ENCODE measurements at places on chromosomes 12 and 14.
A peak's percentile ranks its signal among the peaks of the same experiment; 100 is the strongest.

- DNase-seq: no peak
These were observed 197.3 kb upstream of the CPNE8 start for GRCh38 chr12:39102474-39103209.

- no peak for DNase-seq
These were observed 20.6 kb upstream of the EML1 start for GRCh38 chr14:99772371-99773283.

GRCh38 chr12:75481013-75481705 lies 604 bp downstream of the GLIPR1 start:
- no peak for DNase-seq

- DNase-seq: no peak
These were observed 69.1 kb downstream of the TNFAIP2 start for GRCh38 chr14:103192246-103192840.

DNA sequence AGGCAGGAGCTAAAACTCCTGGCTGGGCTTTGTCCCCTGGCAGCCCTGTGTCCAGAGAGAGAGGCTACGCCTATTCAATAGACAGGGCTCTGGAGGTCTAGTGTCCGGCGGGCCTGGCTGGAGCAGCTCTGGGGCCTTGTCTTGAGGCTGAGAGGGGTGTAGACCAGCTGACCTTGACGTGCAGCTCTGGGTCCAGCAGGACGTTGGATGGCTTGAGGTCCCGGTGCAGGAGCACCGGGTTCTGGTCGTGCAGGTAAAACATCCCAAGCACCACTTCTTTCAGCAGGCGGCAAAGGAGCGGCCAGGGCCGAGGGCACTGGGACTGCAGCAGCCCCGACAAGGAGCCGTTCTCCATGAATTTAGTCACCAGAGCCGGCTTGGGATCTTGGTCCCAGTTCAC lies 948 bp downstream of the RIPK3 start:
- DNase-seq: no peak

DNA sequence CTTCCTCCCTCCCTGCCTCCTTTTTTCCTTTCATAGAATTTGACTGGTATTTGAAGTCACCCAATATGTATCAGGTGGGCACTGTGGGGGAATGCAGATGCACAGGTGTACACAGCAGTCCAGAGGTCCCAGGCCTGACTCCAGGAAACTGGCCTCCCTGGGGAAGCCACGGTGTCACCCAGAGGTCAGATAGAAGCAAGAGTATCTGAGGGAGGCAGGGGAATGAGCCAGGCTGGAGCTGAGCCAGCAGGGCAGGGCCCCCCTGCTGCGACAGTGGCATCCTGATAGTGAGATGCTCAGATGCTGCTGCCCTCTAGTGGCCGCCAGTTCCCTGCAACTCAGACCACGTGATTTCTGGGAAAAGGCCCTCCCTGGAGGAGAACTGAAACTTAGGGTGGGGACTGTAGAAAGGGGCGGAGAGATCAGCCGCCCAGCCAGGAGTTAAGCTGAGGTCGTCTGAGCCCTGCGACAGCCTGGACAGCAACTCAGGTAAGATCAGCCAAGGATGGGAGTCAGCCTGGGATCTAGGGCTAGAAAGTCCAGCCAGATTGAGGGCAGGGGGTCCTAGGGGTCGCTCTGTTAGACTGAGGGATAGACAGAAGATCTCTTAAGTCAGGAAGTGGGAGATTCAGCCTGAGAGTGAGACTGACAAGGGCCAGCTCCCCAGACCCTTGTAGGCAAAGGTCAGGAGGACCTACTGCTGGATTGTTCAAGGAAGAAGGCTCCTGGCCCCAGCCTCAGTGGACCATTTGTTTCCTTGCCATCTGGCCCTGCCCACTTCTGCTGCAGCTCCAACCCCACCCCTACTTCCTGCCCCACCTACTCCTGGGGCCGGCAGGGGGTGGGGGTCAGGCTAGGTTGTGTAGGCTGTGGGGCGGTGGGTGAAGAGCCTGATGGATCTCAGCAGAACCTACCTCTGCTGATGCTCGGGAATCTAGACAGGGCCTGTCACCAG lies at the start of gene IRF9:
Gene IRF9 (plus strand): TSS at position 416 of the 955 bp plus-strand sequence. CDS start 880 bp downstream, outside the sequence.
- peak; percentile 97 for DNase-seq

DNA sequence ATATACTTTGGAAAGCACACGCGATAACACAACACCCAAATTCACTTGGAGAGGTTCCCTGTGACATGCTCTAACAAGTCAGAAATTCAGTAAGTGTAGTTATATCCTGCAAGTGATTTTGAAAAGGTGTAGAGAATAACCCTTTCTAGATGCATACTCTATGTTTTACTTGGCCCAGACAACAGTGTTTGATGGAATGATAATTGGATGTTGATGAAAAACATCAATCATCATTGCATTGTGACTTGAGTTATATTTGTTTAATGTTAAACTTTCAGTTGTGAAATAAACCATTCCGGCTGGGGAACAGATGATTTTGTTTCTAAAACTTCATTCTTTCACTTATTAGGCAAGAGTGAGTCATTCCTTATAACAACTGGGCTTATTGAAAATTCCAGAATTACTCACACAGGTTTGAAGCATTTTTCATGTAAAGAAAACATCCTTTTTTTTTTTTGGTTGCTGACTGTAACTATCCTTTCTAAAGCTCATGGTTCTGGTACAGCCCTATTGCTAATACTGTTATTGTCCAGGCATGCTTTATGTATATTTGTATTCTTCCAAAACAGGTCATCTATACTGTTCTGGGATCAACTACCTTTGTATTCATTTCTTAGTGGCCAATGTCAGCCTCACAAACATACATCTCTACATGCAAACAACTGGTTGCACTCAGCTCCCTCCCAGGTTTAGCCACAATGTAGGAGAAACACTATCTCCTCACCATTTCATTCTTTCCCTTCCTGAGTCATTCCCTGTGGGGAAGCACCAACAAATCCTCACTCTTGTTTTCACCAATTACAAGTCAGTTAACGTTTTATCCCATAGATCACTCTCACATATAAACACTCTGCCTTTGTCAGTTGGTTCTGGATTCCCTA lies 121.2 kb upstream of the LRIG3 start:
- DNase-seq: no peak

GRCh38 chr12:5063149-5063548 lies 19.5 kb downstream of the KCNA5 start:
- no peak for DNase-seq

DNA sequence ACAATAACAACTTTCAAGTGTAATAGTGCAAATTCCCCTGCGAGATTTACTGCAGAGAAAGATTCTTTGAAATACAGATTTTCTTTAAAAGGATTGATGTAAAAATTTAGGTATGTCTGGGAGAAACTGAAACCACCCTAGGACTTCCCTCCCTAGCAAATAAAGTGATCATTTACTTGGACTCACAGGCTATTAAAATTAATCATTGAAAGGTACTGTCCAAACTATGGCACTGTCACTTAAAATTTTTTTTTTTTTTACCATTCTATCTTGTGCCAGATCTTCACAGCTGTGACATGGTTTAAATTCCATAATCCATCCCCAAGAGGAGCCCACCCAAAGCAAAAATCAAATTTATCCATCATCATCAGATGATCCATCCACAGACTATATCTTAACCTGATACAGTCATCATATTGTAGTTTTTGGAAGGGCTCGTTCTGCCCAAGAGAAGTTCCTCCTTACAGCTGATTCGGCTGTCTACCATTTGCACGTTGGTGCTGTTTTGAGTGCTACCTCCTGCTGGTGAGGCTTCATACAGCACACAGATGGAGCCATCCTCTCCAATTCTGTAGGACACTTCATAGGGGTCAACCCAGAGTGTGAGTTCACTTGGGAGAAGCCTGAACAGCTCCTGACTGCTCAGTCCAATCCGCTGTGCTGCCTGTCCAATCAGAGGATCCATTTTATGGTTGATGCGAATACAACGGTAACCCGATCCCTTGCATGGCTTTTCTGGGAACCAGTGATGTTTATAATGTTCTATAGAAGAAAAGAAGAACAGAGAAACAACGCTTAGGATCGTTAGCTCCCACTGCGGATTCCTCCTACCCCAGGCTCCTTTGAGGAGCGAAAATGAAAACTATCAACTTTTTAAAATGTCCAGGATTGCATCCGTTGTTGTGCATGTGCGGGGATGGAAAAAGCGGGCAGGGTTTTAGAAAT lies 1.7 kb downstream of the BTG1 start:
- peak; percentile 56 for DNase-seq

DNA sequence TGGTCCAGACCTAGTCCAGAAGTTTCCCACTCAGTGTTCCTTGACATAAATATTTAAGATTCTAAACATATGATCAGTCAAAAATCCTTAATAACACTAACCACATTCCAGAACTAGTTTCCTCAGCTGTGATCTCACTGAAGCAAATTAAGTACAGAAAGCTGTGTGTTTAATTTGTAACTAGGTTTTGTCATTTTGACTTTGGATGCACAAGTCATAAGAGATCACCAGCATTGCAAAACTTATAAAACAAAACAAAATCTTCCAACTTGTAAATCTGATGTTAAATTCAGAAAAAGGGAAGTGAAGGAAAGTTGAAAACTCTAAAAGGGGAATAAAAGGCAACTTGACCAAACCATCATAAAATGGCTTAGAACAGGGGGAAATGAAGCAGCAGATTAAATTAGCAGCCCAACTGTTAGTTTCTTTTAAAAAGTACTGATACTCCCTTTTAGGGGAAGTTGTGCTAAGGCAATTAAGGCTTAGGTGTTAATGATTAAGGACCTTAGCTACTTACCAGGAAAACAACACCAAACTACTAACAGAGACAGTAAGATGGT lies 56.6 kb downstream of the SH2B3 start:
- no peak for DNase-seq

DNA sequence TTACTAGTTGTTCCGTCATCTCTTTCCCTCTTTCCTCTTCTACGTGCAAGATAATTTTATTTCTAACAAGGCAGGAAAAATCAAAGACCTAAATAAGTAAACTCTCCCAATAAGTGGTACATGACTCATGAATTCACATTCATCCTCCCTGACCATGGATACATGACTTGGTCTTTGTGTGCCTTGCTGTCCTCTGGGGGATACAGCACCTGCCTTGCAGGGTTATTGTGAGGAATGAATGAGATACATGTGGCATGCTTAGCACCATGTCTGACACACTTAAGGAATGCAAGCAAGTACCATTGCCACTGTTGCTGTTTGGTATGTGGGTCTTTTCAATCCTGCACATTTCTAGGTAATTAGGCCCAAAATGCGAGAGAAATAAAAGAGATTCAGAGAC lies 208.4 kb downstream of the DPF3 start:
- no peak for DNase-seq

- DNase-seq: no peak
These were observed 3.0 kb downstream of the ETV6 start for GRCh38 chr12:11652351-11653040.

- no peak for DNase-seq
These were observed 76.3 kb downstream of the SCAF11 start for GRCh38 chr12:45914090-45914489.

DNA sequence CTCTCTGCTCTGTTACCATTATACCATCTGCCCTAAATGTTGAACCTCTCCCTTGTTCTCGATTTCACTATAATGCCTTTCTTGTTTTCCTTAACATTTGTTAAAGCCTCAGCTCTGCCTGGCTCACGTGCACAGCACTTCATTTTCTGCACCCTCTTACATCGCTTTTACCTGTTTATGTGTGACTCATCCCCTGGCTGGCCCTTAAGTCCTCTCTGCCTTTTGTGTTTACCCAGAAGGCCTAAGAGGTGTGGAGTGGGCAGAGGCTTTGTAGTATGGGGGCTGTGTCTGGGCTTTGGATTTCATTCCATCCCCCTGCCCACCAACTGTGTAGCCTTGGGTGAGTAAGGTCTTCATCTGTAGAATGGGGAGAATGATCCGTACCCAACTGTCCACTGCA lies 36.5 kb downstream of the UBE3B start:
- DNase-seq: no peak

- peak; percentile 8 for DNase-seq
These were observed 24.5 kb downstream of the GPRC5D start for GRCh38 chr12:12927211-12928079.

DNA sequence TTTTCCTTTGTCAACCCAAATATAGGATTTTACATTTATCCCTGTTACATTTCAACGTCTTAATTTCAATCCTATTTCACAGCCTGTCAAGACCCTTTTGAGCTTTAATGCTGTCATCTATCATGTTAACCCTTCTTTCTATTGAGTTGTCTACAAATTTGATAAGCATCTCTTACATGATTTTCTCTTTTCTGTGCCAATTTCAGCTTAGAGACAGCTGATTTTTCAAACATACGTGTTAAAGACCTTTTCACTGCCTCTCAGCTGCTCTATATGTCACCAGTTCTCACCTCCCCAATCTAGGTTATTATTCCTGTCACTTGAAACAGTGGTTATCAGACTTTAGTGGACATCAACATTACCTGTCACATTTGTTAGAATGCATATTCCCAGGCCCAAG lies 181.3 kb downstream of the GXYLT1 start:
- DNase-seq: no peak

GRCh38 chr14:77544571-77544970 lies 46.0 kb upstream of the ISM2 start:
- DNase-seq: no peak

DNA sequence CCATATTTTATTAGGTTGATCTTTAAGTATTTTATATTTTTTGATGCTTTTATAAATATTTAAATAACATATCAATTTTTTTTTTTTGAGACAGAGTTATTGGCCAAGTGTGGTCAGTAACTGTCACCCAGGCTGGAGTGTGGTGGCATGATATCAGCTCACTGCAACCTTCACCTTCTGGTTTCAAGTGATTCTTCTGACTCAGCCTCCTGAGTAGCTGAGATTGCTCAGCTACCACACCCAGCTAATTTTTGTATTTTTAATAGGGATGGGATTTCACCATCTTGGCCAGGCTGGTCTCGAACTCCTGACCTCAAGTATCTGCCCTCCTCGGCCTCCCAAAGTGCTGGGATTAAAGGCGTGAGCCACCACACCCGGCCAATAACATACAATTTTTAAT lies 71.1 kb downstream of the FUT8 start:
- no peak for DNase-seq

GRCh38 chr12:130880411-130880885 lies 8.6 kb downstream of the RAN start:
- no peak for DNase-seq

DNA sequence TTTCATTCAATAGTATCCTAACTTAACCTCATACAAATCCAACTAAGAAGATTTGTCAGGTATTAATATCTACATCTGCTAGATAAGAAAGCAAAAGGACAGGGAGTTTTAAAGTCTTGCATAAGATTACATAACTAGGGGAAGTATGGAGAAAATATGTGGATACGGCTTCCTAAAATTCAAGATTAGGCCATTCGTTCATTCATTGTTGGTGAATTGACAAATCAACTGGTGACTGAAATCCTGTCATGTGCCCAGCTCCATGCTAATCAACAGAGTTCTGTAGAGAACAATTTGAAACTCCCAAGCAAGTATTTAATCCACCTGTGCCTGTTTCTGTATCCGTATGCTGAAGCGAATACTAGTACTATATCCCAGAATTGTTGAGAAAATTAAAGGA lies 260.9 kb upstream of the USP15 start:
- DNase-seq: no peak

GRCh38 chr12:21538061-21538653 lies 12.1 kb downstream of the SPX start:
- no peak for DNase-seq

GRCh38 chr14:74475678-74476077 lies 17.4 kb downstream of the NPC2 start:
- DNase-seq: no peak

GRCh38 chr14:41362139-41362538 lies 244.5 kb upstream of the LRFN5 start:
- no peak for DNase-seq
